ENCODE measurements at places on chromosomes 3 and 15.

- peak; percentile 56 for DNase-seq
These were observed 185.1 kb upstream of the TPM1 start for GRCh38 chr15:62857411-62857853.

DNA sequence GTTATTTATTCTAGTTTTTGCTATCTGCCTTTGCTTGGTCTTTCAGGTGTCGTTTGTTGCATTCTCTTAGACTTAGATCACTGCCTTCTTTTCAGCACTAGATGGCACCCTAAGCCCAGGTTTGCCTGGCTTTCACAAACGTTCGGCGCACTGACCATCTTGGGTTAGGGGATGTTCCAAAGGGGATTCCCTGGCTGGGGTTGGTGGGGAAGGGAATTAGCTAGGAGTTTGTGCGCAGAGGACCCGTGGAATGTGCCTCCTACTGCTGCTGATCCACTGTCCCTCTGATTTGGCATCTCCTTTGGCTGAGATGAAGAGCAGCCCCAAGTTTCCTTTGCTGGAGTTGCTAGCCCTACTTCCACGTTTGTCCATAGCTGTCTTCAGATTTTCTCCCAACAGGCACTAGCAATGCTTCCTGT lies 33.9 kb downstream of the PFN2 start:
- DNase-seq: peak; percentile 45

- peak; percentile 90 for DNase-seq
These were observed 11.2 kb downstream of the ATP8B4 start for GRCh38 chr15:50107591-50108408.

DNA sequence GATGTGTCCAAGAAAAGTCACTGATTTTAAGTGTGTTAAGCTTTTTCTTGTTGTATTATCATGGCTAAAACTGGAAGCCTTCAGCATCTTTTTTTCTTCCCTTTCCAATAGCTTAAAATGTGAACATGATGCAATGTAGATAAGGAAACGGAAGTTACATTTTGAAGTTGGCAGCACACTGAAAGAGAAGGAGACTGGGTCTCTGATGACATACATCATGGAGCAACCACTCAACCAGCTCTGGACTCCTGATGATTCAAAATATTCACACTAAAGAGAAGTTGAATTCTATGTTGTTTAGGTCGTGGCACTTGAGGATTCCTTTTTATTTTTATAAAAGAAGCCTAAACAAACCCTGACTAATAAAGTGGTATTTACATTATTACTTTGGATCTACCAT lies 488.3 kb upstream of the ALCAM start:
- DNase-seq: no peak

GRCh38 chr3:81651139-81651538 lies 110.3 kb downstream of the GBE1 start:
- DNase-seq: no peak

- no peak for DNase-seq
These were observed 77.8 kb upstream of the GSK3B start for GRCh38 chr3:120172070-120172469.

DNA sequence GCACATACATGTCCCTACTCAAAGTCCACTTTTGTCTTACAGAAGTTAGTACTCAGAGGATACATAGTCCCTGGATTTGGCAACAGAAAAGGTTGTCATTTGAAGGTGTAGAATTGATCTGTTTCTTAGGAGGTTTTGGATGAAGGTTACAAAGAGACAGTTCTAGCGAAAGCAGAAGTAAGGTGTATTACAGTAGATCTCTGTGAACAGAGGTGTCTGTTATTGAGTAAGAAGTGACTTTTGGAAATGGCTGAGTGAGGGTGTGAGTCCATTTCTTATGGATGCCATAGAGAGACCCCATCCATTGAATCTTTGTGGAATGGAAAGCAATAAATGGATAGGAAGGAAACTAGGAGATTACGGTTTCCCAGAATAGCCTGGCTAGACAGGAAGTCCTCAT lies 5.6 kb downstream of the ZNF662 start:
- DNase-seq: no peak

DNA sequence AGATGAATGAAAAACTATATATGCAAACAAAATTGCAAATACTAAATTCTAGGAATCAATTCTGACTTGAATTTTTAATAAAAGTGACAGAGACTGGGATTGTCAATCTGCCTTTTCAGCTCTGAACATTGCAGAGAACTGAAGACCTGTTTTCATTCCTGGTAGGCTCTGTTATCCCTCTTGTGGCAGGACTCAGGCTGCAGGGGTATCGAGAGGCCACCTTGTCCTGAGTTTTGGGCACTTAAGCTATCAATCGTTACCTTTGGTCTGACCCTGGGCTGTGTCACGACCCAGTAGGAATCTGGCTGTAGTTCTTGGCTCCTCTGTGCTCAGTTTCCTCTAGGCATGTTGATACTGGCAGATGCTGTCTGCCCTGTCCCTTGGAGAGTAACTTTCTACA lies 238.0 kb downstream of the CACNA2D3 start:
- no peak for DNase-seq
